ENCODE measurements at places on chromosomes 13 and 19.

GRCh38 chr19:15781661-15782060 is 5.8 kb upstream of the OR10H5 start:
- no peak for DNase-seq

DNA sequence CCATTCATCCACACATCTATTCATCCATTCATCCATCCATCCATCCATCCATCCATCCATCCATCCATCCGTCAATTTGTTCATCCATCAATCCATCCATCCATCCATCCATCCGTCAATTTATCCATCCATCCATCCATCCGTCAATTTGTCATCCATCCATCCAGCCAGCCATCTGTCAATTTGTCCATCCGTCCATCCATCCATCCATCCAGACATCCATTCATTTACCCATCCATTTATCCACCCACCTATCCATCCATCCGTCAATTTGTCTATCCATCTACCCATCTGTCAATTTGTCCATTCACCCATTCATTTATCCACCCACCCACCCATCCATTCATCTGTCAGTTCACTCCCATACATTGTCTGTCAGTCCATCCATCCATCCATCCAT is 209.5 kb upstream of the ZNF536 start:
- no peak for DNase-seq

DNA sequence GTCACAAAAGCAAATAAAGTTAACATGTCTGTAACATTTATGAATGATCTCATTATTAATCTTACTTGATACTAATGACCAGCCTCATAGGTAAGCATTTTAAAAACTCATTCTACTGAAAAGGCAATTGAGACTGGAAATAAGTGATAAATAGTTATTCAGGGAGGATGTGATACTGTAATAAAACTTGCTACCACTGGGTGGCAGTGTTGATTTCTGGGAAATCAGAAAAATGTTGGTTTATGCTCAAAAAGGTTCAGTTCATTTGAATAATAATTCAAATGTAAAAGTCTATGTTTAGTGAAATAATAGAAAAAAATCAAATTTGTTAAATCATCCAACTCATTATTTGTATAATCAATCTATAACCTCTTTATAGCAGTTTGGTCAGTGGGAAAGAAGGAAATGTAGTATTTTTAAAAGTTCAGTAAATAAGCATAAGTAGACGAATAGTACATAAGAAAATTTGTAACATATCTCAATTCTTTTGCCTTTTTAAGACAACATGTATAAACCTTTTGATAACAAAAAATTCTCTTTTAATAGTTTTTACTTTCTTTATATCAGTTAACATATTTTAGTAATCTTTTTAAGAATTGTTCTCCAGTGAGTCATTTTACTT is 9.6 kb downstream of the ABHD13 start:
- peak; percentile 75 for DNase-seq

GRCh38 chr13:97631158-97631557 is 197.2 kb downstream of the RAP2A start:
- peak; percentile 27 for DNase-seq

DNA sequence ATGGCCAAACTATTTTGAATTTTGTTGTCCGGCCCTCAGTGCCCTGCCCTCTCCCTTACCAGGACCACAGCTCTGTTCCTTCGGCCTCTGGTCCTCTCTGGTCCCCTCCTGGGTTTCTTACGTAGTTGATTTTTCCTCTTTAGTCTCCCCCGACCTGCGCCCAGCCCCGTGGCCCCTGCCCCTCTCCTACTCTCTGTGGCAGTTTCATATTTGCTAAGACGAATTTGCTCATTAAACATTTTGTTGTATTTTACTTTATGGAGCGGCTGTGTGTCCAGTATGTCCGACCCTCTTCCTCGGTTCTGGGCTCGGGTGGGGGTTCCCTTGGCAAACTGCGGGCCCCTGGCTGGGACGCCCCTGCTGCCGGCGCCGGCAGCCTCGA is 576 bp upstream of the EPN1 start:
- no peak for DNase-seq

Measured in NAMALWA (cell line).